ENCODE measurements at places on chromosomes 5 and 9. TPM values are rescaled to one million over a fixed set of nuclear protein-coding genes. Genes with fewer than 3 reads are reported as not detected.

Gene SRP19
- 75.7 TPM for polyA plus RNA-seq

Gene ORM2
- 0.27 TPM for polyA plus RNA-seq

Gene DNM1
- polyA plus RNA-seq, result 6.0 TPM

Gene PCSK1
- 0.14 TPM for polyA plus RNA-seq

Gene CCDC183
- polyA plus RNA-seq, result 3.8 TPM

Gene FOXD4L6
- polyA plus RNA-seq, result not detected

Gene IFNB1
- polyA plus RNA-seq, result not detected

DNA sequence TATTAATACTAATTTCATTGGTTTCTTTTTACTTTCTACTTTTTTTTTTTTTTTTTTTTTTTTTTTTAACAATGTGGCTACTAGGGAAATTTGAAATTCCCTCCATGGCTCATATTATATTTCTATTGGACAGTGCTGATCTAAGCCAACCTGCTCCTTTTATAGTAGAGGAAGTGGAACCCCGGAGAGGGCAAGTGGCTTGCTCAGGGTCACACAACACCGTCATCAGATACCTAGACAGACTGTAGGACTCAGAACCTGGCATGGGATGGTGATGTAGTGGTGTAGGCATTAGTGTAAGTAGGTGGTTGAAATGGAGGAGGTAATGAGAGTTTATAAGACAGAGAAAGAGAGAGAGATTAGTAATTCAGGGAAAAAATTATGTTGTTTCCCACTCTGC, 10.8 kb downstream of the ZNF618 start:
- DNase-seq, result no peak

DNA sequence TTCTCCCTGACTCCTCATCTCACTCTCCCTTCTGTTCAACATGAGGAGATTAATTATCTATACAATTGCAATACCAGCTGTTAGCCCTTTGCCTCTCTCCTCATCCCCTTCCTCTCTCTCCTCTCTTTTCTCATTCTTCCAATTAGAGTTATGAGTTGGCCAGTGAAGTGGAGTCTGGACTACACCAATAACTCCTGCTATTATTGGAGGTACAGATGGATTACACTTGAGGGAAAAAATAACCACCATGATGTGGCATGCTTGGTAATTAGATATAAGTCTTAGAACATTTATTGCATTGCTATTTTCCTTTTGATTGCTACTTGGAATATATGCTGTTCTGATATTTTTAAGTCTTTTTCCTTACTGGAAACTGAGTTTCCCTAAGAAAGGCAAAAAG, 159.2 kb downstream of the FRMD3 start:
- no peak for DNase-seq

GRCh38 chr5:9932770-9933169, 302.6 kb upstream of the TAS2R1 start:
- DNase-seq, result no peak

GRCh38 chr5:51902512-51902911, 519.3 kb downstream of the ISL1 start:
- DNase-seq, result no peak

- DNase-seq, result no peak
These were observed 36.1 kb upstream of the SLC2A8 start for GRCh38 chr9:127360829-127361228.

DNA sequence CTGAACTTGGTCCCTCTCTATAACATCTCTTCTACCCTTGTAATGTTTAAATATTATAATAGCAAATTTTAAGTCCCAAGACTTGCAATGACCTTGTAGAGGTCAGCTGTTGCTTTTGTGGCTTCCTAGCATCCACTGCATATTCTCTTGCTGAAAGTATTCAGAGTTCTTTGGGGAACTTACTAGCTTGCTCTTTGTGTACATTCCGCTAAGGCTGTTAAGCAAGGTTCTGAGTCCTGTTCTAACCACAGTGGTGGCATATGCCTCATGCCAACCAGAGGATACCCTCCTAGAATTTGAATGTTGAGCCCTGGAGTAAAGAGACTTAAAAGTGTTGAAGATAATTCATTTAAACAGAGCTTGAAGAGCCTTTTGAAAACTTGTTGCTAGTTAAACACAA, 570.9 kb downstream of the TLE1 start:
- no peak for DNase-seq

DNA sequence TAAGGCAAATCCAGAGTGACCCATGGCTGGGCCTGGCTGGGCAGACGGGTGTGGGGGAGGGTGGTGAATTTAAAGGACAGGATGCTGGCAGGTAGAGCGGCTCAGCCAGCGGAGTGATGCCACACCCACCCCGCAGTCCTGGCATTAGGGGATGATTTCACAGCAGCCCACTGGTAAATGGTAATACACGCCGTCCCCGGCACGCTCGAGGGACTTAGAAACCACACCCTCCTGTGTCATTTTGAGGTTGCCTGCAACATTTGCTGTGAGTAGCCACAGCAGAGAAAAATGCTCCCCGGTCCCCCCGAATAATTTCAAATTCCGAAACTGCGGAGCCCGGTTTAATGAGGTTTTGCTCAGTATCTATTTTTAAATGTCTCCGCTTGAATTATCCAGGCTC, 71.3 kb upstream of the FCN2 start:
- peak; percentile 79 for DNase-seq

- no peak for DNase-seq
These were observed 567.4 kb downstream of the CCDC171 start for GRCh38 chr9:16120231-16120641.

DNA sequence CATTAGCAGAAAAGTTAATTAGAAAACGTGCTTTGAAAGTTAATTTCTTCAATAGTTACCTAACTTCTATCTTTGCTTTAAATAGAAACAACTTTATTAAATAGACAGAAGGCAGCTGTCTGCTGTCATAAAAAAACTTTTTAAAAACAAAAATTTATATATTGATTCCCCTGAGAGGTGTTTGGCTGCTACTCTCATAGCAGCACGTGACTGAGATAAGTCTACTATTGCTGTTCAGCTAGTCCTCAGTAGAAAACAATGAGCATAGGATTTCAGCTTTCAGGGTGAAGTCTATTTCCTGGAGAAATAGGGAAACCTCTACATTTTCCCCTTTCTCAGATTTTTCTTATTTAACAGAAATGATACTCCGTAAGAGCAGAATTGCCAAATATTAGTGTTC, 135.0 kb upstream of the FBN2 start:
- no peak for DNase-seq

DNA sequence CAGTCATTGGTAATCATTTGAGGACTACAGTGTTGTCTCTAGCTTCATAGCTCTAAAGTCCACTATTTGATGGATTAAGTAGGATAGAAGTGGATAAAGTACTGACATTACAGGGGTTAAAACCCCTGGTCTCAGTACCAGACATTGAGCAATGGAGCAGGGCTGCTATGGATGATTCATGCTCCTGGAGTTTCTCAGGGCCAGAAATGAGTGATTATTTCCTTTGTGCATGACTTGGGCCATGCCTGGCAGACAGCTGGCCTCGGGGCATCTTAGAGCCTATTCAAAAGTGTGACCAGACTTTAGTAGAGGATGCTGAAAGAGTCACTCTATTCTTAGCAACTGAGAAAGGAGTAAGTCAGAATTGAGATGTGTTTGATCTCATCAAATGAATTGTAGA, 350.7 kb upstream of the TLE4 start:
- DNase-seq, result no peak

DNA sequence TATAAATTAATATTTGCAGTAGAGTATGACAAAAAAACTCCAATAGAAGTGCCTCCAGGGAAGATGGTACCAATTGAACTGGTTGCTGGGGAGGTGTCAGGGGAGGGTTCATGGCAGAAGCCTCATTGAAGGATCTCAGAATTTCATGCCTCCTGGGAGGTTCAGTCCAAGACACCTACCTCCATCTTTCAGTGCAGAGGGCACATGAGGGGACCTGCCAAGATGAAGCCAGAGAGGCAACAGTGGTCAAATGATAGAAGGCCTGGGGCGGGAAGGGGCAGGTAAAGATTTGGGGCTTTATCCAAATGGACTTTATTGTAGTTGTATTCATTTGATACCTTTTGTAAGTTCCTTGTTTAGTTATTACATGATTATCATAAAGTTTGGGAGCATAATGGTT, 25.9 kb upstream of the KCNIP1 start:
- no peak for DNase-seq

DNA sequence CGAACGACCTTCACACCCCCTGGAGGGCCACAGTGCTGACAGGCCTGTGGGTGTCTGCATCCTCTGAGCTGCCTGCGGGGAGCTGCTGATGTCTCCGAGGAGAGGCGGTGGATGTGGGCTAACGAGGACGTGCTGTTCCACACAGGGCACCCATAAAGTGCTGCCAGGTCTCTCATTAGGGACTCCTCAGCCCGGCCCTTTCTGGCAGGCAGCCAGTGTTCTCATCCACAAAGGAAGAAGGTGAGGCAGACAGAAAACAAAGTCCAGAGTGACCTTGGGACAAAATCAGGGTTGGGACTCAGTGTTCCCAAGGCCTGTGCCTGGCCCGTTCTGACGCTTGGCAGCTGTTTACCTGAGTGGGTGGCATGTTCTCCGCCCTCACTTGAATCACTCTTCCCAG, 29.3 kb downstream of the CARTPT start:
- DNase-seq, result peak; percentile 59

DNA sequence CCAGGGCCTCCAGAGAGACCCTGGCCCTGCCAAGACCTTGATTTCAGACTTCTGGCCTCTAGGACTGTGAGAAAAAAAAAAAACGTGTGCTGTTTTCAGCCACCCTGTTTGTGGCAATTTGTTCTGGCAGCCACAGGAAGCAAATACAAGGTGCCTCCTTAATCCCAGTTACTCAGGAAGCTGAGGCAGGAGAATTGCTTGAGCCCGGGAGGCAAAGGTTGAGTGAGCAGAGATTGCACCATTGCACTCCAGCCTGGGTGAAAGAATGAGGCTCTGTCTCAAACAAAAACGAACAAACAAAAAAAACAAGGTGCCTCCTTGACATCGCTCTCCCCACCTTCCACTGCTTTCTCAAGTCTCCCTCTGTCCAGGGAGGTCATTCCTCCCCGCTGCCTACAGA, 98.0 kb downstream of the GABBR2 start:
- no peak for DNase-seq

DNA sequence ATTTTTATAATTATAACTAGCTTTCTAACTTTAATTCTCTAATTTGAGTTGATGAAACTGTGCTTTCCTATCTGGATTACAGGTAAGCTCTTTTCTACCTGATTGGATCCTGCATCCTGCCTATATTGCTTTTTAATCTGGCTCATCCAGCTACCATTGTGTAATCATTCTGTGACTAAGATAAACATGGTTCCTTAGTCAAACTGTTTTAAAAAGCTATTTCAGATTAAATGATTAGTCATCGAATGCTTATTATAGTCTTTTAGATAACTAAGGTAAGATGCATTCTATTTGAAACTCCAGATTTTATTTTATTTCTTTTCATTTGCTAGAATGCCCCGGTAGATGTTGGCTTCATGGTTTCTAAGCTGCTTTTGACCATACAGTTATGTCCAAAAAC, 50.7 kb downstream of the ICE1 start:
- no peak for DNase-seq

DNA sequence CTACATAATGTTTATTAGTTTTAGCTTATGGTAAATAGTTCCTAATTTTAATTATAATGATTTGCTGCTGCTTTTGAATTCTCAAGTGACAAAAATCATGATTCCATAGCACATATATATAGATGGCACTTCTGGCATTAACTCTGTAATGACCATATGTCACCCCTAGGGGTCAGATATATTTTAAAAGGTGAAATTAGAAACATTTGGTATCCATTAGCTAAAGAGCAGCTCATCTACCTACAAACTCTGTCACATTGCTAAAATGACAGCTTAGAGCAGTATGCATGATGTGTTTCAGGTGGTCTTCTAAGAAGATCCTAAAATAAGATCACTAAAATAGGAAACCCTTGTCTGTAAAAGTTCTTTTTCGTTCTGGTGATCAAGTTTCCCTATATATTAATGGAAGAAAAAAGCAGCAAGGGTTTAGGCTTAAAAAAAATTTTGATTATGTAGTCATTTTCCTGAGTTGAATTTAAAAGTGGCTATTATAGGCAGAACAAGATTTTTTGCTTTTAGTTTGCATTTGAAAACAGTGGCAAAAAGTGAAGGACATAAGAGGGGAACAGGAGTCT, 157.7 kb upstream of the POU5F2 start:
- no peak for DNase-seq

DNA sequence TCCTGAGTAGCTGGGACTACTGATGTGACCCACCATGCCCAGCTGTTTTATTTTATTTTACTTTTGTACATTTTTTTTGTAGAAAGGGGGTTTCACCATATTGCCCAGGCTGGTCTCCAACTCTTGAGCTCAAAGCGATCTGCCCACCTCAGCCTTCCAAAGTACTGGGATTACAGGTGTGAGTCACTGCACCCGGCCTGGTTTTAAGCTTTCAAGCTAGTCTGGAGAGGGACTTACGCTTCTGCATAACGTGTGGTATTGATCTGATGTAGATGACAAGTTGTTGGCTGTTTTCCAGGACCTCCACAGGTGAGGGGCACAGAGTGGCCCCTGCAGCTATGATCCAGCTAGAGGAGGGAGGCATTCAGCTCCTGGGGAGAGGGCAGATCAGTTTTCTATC, 6.8 kb upstream of the CCL21 start:
- DNase-seq, result no peak

GRCh38 chr9:81213456-81213855, 475.9 kb downstream of the TLE1 start:
- no peak for DNase-seq
